Tibial artery (tissue), 4 donors: ENCODE measurements at places on chromosomes 7 and 10.
A peak's percentile ranks its signal among the peaks of the same experiment; 100 is the strongest.

DNA sequence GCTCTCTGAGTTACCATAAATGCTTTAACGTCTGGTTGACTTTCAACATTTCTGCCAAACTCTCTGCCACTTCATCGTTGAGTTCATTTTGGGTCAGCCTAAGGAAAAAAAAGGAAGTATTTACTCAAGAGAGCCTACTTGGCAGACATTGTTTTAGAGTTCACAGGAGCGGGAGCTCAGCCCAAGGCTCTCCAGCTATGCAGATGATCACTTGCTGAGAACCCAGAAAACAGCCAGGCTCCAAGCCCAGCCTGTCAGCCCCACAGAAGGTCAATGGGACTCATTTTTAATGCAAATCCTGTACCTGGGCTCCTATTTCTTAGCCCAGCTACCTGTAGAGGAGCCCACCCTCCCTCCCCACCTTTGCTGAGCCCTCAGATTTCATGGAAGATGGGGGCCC is 45.5 kb downstream of the NOD1 start:
- peak; percentile 88 for DNase-seq

DNA sequence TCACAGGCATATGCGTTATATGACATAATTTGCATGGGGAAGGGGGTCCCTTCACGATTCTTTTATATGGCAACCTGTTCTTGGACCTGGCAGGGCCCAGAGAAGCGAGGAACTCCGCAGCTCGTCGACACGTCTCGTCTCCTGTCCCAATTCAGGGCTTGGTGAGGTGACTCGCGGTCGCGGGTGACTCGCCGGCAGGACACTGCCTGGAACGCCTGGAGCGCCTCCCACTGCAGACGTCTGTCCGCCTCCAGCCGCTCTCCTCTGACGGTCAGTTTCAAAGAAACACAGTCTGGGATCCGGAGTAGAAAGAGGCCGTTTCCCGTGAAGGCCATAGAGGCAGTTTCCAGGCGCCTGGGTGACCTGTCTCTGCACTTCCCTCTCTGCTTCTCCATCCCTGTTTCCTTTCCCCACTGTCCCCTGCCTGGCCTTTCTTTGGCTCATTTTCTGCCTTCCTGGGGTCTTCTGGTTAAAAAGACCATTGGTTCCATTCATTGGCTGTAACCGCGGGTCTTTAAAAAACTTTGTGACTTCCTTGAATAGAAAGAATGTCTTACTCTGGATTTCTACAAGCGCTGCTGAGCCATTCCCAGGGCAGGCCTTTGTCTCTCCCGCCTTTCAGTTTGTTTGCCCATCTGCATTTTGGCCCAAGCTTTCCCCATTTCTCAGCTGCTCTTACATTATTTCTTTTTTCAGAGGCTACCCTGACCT is 1.2 kb downstream of the UPP1 start:
- DNase-seq: no peak

DNA sequence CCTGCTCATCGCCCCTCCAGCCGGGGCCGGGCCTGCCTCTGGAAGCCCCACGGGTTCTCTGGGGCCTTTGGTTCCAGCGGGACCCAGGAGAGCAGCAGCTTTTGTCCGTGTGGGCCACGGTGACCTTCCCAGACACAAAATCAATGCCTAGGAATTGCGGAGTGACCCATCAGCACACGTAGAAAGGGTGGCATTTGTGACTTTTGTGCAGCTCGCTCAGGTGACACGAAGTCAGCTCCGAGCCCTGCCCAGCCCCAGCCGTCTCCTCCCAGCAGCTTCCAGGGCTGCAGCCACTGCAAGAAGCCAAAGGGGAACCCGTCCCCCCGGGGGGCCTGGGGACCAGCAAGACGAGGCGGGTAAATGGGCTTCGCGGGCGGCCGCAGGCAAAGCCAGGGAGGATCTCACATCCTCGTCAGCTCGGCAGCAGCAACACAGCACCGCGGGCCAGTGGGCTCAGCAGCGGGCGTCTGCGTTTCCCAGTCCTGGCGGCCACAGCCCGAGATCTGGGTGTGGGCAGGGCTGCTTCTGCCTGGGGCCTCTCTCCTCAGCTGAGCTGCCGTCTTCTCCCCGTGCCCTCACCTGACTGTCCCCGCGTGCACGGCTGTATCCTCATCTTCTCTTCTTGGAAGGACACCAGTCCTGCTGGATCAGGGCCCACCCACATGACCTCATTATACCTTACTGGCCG is 88.5 kb downstream of the PAXIP1 start:
- no peak for DNase-seq

DNA sequence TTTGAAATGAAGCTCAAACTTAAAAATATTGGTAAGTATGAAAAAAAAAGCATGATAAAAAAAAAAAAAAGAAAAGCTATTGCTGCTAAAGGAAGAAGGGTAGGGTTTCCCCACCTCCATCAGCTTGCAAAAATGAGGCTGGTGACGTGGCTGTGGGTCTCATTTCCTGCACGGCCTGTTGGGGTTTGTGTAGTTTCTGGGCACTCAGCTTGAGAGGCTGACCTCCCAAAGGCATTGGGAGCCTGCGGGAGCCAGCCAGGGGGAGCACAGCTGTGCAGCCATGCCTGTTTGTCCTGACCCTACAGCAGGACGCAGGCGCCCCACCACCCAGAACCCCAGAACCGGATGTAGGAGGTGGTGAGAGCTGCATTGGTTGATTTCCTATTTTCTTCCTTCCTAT is 48.8 kb upstream of the CARD11 start:
- DNase-seq: no peak

DNA sequence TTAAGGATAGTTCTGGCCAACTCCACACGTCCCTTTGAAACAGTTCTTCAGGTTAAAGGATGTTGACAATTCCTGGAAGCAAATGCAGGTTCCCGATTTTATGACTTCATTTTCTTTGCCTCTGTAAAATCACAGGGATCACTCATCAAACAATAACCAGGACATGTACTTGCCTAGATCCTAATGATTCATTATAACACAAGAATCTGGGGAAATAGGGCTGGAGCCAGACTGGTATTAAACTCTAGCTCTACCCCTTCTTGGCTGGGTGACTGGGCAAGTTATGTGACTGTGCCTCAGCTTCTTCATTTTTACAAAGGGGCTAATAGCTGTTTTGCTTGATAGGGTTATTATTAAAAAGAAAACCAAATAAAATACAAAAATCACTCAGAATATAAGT is 56.0 kb upstream of the KCND2 start:
- no peak for DNase-seq

DNA sequence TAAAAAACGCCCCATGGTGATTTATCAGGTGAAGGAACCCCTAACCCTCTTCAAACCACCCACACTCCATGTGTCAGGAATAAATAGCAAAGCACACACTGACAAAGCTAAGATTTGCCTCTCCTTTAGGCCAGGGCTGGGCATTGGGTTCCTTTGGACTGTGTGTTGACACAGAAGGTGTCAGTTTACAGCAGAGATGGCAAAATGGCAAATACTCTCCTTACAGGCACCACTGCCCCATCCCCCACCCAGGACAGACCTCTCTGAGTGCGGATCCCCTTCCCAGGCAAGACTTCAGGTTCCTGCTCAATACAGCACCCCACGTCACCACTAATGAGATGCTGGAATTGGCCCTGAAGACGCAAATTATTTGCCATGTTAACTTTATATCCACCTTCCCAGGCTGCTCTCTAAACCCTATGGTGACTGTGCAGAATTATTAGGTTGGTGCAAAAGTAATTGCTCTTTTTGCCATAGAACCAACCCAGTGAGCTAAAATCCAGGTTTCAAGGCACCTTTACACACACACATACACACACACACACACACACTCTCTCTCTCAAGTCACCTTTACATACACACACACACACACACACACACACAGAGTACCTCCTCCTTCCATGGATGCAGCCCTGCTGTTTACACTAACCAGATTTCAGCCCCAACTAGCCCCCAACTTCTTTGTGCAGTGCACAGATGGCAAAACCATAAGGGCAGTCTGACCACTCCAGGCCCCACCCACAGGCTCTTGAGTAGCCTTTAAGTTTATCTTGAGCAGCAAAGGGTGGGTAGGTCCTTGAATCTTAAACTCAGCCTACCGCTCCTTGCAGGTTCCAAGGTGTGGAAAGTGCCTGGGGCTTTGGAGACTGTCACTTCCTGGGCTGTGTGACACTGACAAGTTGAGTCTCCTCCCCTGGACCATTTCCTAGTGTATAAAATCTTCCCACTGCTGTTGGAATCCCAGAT is 4.0 kb upstream of the ZCCHC24 start:
- no peak for DNase-seq

DNA sequence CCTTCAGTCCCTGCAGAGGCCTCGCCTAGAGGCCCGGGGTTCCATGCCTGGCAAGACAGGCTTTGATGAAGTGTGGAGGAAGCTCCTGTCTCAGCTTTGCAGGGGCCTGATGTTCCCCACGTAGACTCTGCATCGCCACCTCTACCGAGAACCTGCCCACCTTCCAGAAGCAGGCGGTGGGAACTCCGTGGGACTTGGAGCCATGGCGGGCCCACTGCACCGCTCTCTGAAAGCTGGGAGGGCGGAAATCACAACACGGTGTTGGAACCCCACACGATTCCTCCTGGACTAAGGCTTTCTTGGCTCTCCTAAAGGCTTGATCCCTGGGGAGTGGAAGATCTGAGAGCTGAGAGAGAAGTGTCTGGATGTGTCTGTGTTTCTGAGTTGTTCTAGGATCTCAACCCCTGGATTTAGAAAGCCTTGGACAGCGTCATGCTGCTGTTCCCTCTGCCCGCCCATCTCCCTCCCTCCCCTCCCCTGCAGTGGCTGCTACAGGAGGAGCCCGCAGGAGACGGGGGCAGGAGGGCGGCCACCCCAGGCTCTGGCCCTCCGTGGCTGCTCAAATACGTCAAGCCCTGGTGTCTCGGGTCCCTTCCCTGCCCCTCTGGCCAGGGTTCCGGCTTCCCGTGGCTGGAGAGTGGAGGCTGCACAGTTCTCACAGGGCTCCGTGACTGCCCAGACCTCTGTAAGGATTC is 79.7 kb downstream of the VIPR2 start:
- peak; percentile 86 for DNase-seq

GRCh38 chr10:115118346-115118745 is 25.2 kb downstream of the ATRNL1 start:
- DNase-seq: no peak

DNA sequence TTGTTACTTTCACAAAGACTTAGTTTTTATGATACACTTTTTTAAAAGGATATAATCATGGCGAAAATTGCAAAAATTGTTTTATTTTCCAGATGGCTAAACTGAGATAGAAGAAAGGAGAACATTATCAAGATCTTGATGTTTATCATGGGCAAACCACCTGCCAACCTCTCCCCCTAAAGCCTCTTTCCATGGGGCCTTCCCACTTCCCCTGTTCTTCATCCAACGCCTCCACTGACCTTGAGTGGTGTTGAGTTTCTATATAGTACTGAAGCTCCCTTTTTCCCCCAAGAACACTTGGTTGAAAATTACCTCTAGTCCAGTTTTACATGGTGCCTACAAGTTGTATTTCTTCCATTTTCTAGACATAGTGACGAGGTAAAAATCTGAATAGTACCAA is 5.0 kb downstream of the CREB3L2 start:
- no peak for DNase-seq

DNA sequence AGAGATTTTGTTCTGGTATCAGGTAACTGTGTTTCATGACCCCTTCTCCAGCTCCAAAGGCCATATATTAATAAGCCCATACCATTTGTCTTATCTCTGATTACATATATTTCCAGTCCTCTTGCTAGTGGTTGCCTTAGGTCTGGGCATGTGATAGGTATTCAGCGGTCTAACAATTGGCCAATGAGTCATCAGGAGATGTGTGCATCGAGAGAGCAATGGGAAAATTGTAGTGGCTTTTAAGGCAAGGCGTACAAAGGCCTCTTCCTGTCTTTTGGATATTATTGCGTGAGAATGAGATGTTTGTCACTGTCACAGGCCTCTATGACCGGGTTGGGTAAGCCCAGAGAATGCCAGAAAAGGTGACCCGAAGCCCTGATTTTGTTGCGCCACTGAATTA is 38.6 kb upstream of the SFRP5 start:
- DNase-seq: no peak

DNA sequence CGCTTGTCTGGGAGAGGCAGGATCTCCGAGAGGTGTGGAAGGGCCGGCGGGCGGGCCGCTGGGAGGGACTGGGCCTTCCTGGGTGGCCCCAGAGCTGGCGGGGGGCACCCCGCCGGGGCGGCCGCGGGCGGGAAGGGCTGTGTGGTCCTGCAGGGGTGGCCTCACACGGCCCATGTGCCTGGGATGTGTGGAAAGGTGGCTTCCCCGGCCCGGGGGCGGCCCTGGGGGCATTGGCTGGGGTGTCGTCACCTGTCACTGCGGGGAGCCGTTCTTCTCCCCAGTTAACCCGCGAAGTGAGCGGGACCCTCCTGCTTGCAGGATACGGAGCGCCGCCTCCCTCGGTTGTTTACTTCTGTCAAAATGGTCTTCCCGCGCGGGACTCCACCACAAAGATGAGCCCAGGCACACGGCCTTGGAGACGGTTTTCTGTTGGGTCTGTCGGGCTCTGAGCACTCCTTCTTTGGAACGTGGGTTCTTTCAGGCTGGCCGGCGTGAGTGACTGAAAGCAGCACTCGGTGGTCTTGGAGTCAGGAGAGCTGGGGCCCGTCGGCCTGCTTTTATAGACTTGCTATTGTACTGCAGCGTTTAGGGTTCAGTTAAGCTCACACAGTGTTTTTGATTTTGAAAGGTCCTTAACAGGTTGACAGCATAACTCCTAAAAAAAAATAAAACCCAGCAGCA is 700 bp downstream of the SMC3 start:
- DNase-seq: peak; percentile 71

DNA sequence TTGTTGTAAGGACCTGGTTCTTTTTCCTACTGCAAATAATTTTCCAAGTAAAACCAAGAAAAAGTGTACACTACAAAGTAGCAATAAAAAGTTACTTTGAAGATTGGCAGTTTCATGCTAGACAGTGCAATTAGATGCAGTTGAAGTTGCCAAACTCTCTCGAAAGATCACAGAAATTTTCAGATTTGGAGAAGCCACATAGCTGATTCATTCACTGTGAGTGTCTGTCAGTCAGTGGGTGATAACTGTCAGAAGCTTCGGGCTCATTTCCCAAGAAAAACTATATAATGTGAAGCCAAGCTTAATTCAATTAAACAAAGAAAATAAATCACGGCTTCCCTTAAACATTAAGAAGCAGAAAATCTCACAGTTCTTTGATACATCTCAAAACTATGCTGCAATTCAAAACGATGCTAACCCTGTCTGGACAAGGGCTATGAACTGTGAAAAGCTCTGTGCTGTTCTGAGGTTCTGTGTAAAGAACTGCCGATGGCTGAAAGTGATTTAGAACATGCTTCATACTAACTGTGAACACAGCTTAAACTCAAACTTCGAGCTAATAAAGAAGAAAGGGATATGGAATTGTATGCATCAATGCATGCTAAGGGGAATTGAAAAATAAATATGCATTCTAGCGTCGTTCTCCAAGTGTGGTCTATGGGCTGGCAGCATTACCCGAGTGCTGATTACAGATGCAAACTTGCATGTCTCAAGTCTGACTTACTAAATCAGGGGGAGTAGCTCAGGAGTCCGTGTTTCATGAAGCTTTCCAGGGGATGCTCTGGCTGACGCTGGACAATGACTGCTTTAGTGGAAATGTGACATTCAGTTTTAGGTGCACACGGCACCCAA is 557.4 kb downstream of the CALN1 start:
- DNase-seq: no peak

DNA sequence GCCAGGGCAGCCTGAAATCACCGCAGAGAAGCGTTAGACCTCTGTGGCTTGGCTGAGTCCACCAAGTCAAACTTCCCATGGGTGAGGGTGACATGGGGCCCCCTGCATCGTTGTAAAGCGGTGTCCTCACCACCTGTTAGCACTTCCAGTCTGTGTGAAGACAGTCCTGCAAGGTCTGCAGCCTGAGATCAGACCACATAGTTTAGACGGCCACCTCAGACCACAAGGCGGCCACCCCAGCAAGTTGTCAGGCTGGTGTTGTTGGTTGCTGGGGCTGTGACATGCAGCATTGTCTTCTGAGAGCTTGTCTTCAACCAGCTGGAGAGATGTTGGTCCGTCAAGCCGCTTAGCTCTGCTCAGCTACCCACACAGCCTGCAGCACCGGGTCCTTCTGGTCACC is 44.1 kb upstream of the TARP start:
- DNase-seq: no peak
